Suppressor macrophage treated with lipopolysaccharide for 4 hours (primary cell): ENCODE measurements at places on chromosomes 4 and X.

GRCh38 chr4:8914461-8915171 lies 43.0 kb upstream of the HMX1 start:
- no peak for DNase-seq

GRCh38 chr4:72663828-72664227 lies 94.8 kb upstream of the ADAMTS3 start:
- no peak for DNase-seq

GRCh38 chr4:39451423-39452023 lies 7.2 kb downstream of the RPL9 start:
- no peak for DNase-seq

DNA sequence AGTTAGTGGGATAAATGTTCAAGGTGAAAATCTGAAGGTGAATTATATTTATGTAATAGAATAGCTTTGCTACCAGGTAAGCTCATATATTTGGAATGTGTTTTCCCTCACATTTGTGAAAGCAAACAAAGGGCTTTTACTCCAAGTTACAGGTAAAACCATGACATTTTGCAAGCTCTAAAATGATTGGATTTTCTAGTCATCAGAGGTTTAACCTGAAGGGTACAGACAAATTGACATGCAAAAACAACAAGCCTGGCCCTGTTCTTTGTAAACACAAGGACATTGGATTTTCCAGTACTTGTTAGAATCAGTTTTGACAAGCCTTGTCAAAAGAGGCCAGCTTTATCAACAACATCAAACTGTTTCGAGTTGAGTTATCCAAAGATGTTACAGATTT lies 51.7 kb downstream of the ZFX start:
- DNase-seq: no peak

DNA sequence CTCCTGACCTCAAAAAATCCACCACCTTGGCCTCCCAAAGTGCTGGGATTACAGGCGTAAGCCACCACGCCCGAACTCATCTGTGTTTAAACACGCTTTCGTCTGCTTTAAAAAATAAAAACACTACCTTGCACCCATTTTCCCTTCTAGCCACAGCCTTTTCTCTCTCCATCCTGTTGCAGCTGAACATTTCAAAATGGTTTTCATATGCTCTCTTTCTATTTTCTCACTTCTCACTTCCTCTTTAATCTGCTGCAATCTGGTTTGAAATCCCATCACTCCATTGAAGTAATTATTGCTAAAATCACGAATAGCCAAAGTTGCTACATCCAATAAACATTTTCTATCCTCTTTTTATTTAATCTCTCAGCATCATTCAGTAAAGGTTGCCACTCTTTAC lies 70.0 kb downstream of the DCHS2 start:
- DNase-seq: no peak

DNA sequence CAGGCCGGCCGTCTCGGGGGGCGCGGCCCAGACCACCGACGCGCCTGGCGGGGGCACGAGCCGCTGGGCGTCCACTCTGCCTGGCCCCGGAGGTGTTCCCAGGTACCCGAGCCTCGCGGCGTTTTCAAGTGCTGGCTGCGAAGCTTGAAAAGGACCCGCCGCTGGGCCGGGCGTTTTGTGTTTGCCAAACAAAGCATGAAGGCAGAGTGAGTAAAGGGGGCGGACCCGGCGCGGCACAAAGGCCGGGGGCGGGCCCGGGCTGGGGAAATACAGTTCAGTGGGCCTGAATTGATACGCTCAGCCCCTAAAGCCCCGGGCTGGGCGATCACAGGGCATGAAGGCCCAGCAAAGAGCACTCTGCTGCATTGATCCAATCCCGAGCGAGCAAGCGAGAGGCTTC lies 65.4 kb downstream of the SOX3 start:
- no peak for DNase-seq

DNA sequence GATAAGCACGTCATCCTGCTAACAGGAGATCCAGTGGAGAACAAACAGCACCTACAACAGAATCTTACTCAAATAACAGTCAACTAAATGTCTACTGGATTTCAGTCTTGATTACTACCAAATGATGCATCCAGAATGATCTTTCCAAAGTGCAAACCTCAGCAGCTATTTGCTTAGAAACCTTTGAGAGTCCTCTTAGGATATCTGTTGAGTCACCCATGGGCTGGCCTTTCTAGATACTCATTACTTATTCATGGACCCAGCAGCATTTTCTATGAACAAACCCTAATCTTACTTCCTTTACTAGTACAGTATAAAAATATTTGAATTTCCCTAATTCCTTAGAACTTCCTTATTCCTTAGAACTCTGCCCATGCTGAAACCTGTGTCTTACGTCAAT lies 118.5 kb upstream of the PABPC4L start:
- DNase-seq: no peak

- DNase-seq: no peak
These were observed 320.4 kb downstream of the KCNIP4 start for GRCh38 chr4:21628116-21628670.

DNA sequence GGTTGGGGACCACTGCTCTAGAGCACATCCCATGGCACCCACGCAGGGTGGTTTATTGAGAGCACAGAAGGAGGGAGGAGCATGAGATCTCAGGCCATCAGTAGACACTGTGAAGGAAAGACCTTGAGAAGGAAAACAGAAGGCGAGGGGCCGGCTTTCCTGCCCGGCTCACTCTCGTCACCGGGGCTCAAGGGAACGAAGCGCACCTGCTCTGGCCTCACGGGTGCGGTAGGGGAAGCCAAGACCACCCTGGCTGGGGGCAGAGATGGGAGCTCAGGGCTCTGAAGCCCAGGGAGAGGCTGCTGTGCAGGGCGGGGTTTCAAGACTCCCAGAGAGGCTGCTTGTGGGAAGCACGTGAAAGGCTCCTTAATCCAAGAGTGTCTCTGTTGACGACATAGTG lies 105.9 kb downstream of the TNIP2 start:
- no peak for DNase-seq

DNA sequence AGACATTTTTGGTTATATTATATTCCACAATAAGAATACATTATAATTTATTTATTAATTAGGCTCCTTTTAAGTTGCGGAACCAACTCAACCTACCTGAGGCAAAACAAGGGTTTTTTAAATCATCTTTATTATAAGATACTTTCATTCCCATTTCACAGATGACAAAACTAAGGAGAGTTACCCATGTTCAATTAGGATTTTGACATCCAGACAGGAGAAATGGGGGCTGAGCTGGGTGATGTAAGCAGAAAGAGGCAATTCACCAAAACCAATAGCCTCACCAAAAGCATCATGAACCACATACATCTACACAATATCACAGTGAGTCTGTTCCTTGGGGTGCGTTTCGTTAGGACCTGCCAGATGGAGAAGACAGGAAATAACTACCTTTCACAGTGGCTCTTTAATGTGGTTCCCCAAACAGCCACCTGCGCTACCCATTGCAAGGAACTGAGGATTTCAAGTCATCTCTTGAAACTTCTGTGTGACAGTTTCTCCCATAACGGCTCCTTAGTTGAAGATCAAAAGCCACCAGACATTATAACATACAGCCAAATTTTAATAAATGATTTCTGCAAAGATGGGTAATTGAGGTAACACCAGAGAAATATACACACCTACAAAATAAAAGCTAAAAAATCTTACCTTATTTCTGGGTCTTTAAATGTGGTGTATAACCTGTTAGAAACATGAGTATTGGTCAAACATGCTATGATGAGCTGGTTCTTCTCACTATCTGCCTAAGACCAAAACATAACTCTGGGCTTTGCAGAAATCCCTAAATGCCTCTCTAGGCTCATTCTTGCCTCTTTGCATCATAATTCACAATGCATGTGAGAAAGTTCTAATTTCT lies 190.6 kb upstream of the LEF1 start:
- DNase-seq: no peak

DNA sequence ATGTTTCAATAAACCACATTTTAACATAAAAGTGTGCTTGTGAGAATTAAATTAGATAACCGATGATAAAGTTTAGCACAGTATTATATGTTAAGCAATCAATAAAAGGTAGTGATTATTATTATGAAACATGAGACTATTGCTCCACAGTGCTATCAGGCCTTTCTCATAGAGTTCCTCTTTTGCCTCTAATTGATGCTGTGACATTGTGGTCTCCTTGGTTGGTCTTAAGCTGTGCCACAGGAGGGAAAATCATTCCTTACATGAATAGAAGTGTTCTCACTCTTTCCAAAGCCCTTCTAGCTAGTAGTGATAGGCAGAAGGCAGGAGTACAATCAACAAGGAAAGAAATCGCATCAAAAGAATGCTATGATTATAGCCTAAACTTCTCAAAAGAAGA lies 9.2 kb upstream of the PDHA2 start:
- no peak for DNase-seq
